Heart left ventricle (tissue), 16 donors: ENCODE measurements at places on chromosomes 7 and 10. TPM values are rescaled to one million over a fixed set of nuclear protein-coding genes. Genes with fewer than 3 reads are reported as not detected.
A peak's percentile ranks its signal among the peaks of the same experiment; 100 is the strongest.

Gene SPDYE5
- not detected for total RNA-seq

Gene NKX2-3
- total RNA-seq, result not detected

Gene FGFR2
- total RNA-seq, result 0.32 TPM

Gene ANXA8L1
- total RNA-seq, result 1.6 TPM

Gene SUGCT
- 7.6 TPM for total RNA-seq

Gene NANOS1
- 3.3 TPM for total RNA-seq

DNA sequence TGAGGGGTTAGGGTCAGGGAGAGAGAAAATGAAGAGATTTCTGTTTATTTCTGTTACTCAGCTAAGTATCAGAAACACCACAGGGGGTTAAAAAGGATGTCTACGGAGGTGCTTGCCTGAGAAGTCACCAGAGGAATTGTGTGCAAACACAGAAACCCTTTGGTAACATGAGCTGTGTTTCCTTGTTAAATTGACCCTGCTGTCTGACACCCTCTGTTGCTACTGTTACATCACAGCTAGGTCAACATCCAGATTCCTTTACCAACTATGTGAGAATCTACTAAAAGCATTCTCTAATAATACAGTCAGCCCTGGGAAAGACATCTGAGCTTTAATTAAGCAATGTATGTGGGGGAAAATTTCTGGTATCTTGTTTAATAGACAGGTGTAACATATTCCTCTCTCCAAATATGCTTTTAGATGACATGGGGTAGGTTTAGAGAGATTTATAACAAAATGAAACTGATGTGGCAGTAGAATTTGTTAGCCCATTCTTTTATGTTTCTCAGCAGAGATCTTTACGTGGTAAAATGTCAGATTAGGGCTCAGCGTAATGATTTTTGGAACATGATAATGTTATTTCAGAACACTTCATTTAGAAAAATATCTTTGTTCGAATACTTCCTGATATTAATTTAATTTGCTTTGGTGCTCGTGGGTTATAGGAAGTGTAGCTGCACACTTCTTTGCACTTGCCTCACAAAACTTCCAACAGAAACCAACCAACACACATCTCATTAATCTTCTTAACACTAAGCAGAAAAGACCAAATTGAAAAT, 168.0 kb upstream of the AHR start:
- H3K27me3 ChIP-seq, result no peaks in the 10 kb centered on the region
- no peak overlapping the region for H3K4me3 ChIP-seq
- H3K27ac ChIP-seq, result no peak overlapping the region
- H3K36me3 ChIP-seq, result no peaks in the 10 kb centered on the region
- H3K4me1 ChIP-seq, result peaks cover 10% of the 10 kb centered on the region

DNA sequence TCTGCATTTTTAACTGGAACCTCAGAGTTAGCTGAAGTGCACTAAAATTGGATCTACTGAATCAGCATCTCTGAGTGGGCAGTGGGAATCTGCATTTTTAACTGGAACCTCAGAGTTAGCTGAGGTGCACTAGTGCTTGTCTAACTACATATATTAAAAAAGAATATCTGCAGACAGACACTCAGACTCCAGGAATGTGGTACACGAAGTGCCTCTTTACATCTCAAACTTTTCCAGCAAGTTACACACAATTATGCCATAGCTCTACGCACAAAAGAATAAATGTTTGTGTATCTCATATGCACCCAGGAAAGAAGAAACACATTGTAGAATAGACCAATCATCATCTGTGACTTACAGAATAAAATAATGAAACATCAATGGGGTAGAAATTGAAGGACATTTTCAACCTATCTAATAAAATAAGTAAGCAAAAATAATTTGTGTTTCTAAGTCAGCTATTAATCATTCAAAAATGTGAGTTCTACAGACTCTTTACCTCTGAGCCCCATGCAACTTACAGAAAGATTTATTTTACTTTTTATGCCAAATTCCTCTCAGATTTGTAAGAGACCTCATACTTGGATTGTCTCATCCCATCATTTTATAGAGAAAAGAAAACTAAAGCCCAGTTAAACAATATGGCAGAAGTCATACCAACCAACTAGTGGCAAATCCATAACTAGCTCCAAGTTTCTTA, 28.3 kb downstream of the PPP1R3A start:
- no peak for DNase-seq
- no peaks in the 10 kb centered on the region for H3K36me3 ChIP-seq

GRCh38 chr10:4069491-4069890, 284.5 kb upstream of the KLF6 start:
- DNase-seq, result no peak
- no peak overlapping the region for H3K27ac ChIP-seq
- H3K4me1 ChIP-seq, result peaks cover 7% of the 10 kb centered on the region
- no peaks in the 10 kb centered on the region for H3K36me3 ChIP-seq
- H3K4me3 ChIP-seq, result no peak overlapping the region

DNA sequence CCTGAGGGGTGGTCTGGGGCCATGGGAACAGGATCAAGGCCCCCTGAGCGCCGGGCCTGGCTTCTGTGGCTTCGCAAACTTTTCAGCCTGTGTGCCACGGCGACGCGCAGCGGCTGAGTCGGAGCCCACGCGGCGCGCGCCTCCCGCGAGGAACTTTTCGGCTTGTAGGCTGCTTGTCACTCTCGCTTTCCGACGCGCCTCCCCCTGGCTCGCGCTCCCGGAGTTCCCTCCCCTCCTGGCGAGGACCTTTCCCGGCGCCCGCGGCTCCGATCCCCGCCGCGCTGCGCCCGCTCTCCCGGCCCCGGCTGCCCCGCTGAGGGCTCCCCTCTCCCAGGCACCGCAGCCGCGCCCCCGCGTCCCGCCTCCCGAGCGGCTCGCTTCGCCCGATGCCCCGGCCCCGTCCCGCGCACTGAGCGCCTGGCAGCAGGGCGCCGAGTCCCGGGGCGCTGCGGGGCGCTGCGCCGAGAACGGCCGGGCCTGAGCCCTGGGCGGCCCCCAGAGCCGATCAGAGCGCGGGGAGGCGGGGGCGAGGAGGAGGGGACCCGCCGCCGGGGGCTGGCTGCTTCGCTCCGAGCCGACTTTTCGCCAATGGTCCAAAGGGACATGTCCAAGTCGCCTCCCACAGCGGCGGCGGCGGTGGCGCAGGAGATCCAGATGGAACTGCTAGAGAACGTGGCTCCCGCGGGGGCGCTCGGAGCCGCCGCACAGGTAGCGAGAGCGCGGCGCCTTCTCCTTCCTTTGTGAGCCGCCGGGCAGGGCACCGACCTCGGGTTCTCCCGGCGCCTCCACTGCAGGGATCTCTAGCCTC, at the start of gene CACNB2:
CACNB2 (plus strand) TSS at position 276 of the 808 bp plus-strand sequence.
- H3K4me3 ChIP-seq, result peak within 1 kb of the TSS; percentile 60
- H3K27me3 ChIP-seq, result no peaks in the 10 kb centered on the region
- no peaks in the 10 kb centered on the region for H3K4me1 ChIP-seq

DNA sequence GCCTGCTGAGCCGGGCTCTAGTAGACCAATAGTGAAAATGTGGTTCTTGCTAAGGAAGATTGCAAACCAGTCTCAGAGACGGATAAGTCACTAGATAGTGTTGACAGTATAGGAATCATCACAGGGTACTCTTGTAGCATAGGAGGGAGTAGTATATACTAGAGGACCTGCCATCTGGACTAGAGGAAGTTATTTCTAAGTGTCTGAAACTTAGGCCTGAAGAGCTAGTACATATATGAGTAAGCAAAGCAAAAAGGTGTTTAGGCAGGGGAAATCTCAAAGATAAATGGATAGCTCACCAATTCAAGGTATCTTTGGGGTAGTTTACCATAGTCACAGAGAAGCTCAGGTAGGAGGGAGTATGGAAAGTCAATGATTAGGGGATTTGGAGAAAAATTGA, 428.1 kb downstream of the CNTNAP2 start:
- no peak for DNase-seq
- H3K27me3 ChIP-seq, result no peaks in the 10 kb centered on the region
- no peak overlapping the region for H3K4me3 ChIP-seq
- no peaks in the 10 kb centered on the region for H3K4me1 ChIP-seq
- no peaks in the 10 kb centered on the region for H3K36me3 ChIP-seq

DNA sequence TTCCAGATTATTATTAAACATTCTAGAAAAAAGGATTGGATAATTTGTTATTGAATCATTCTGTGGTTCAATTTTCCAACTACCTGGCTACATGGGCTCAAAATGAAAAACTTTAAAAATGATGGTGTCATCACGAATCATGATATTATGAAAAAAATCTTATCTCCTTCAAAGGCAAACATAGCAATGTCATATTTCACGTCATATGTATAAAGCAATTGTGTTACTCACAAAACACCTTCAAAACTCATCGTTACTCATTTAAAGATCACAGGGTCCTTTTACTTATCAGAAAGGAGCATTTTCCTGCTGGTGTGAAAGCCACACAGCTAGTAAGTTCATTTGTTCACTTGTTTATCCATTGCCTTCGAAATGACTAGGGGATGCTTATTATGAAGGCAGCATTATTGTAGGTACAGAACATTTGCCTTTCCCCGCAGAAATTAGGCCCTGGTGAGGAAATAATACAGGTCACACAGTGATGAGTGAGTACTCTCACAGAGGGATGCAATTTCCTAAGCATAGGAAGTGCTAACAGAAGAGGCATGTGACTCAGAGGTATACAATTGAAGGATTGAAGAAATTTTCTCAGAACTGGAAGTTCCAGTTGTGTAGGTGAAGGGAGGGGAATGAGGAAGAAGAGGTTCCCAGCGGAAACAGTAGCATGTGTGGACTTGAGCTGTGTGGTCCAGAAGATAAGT, 478.7 kb downstream of the INHBA start:
- no peak overlapping the region for H3K4me3 ChIP-seq
- H3K27me3 ChIP-seq, result no peaks in the 10 kb centered on the region
- DNase-seq, result no peak
- H3K36me3 ChIP-seq, result no peaks in the 10 kb centered on the region
- H3K4me1 ChIP-seq, result no peaks in the 10 kb centered on the region

- H3K36me3 ChIP-seq, result no peaks in the 10 kb centered on the region
- no peaks in the 10 kb centered on the region for H3K27me3 ChIP-seq
- H3K4me1 ChIP-seq, result peaks cover 14% of the 10 kb centered on the region
Observed at GRCh38 chr7:104926601-104927041, 87.4 kb upstream of the KMT2E start.

- H3K4me1 ChIP-seq, result peaks cover 4% of the 10 kb centered on the region
- no peak overlapping the region for H3K4me3 ChIP-seq
- no peaks in the 10 kb centered on the region for H3K36me3 ChIP-seq
- no peak overlapping the region for H3K27ac ChIP-seq
- no peak for DNase-seq
- H3K27me3 ChIP-seq, result peaks cover 23% of the 10 kb centered on the region
Observed at GRCh38 chr10:86391986-86392722, 25.6 kb upstream of the GRID1 start.

- DNase-seq, result no peak
- no peak overlapping the region for H3K4me3 ChIP-seq
- no peaks in the 10 kb centered on the region for H3K36me3 ChIP-seq
- peaks cover 14% of the 10 kb centered on the region for H3K4me1 ChIP-seq
- H3K27me3 ChIP-seq, result no peaks in the 10 kb centered on the region
Observed at GRCh38 chr10:29151005-29151404, 137.9 kb upstream of the LYZL1 start.

- H3K27ac ChIP-seq, result no peak overlapping the region
- no peak overlapping the region for H3K4me3 ChIP-seq
- H3K27me3 ChIP-seq, result no peaks in the 10 kb centered on the region
- H3K36me3 ChIP-seq, result no peaks in the 10 kb centered on the region
Observed at GRCh38 chr10:80581469-80581835, 43.8 kb downstream of the SH2D4B start.

DNA sequence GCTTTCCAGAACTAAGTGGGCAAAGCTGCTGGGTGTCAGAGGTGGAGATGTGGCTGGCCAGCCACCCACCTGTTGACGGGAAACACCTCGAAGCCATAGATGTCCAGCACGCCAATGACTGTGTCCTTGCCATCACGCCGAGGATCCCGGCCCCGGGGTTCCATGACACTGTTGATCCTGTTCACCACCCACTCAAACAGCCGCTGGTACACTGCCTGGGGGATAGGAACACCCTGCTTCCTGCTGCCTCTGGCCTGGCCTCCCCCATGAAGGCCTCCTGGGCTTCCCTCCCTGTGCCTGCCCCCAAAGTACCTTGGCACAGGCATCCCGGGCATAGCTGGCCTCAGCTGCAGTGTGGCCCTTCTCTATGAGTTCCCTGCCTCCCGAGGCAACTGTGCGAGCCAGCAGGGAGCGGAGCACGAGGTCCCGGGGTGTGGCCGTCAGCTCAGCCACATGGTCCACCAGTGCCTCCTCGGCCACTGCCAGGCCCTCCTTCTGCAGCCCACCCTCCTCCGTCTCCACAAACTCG, 8.2 kb downstream of the MYO1G start:
- H3K4me1 ChIP-seq, result no peaks in the 10 kb centered on the region
- H3K36me3 ChIP-seq, result no peaks in the 10 kb centered on the region
- H3K27ac ChIP-seq, result no peak overlapping the region

DNA sequence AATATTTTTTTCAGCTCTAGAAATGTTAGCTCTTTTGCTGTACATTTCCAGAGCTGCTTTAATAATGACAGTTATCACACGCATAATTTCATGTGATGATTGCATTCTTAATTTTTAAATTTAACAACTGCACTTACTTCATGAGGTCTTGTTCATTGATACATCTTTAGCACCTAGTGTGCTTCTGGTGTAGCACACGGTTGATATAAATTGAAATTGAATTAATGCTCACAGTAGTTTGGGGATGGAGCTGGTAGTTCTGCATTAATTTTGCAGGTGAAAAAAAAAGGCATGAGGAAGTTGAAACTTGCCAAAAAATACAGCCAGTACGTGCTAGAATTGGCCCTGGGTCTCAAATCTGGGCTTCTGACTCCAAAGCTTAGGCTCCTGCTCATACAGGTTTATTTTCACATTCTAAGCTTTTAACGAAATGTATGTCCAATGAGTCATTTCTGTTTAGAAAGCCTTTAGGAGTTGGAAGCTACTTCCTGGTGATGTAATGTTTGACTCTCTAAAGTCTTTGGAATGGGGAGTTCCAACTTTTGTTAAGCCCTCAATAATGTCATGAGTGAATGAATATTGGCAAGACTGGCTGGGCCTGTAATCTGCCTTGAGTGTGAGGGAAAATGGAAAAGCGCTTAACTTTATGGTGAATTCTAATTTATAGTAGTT, 62.5 kb downstream of the DAGLB start:
- no peak overlapping the region for H3K4me3 ChIP-seq
- H3K27ac ChIP-seq, result peak overlapping the region; percentile 19
- DNase-seq, result no peak
- H3K4me1 ChIP-seq, result peaks cover 43% of the 10 kb centered on the region
- H3K27me3 ChIP-seq, result no peaks in the 10 kb centered on the region

- H3K4me1 ChIP-seq, result no peaks in the 10 kb centered on the region
- no peak for DNase-seq
- no peaks in the 10 kb centered on the region for H3K36me3 ChIP-seq
- no peak overlapping the region for H3K4me3 ChIP-seq
- no peaks in the 10 kb centered on the region for H3K27me3 ChIP-seq
Observed at GRCh38 chr10:111972109-111972508, 211.5 kb downstream of the GPAM start.

- no peak overlapping the region for H3K27ac ChIP-seq
- H3K4me1 ChIP-seq, result no peaks in the 10 kb centered on the region
- no peaks in the 10 kb centered on the region for H3K27me3 ChIP-seq
- H3K4me3 ChIP-seq, result no peak overlapping the region
- DNase-seq, result no peak
Observed at GRCh38 chr7:13198727-13199126, 511.3 kb downstream of the ARL4A start.
